ENCODE measurements at places on chromosomes 6 and 20.

DNA sequence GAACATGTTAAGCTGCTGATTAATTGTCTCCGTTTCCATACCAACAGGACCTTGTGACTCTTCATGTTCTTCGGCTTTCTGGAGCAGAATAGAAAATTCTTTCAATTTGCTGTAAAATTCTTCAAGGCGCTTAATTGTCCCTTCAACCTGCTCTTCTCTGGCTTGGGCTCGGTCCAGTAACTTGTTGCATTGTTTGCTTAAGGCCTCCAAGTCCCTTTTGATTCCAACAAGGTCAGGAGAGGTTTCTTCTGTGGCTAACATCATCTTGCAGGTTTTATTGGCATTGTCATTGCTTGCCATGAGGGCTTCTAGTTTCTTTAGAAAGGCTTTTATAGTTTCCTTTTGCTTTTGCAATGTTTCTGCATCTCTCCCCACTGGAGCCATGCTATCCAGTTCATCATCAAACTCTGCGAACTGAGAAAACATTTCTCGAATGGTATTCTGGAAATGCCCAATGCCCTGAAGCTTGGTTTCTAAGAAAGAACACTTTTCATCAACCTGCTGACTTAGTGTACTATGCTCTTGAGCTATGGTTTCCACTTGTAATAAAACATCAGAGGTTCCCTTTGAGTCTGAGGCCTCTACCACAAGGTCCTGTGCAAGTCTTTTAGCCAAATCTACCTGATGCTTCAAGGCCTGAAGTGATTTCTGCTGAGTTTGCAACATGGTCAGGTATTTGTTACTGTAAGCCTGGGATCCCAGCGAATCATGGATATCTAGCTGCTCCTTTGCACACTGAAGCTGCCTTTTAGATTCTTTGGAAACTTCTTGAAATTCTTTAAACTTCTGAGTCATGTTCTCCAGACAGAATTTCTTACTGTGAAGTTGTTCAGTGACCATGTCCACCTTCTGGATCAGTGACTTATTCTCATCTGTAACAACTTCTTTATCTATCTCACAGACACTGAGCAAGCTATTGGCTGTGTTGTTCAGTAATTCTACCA, 90.2 kb downstream of the DST start:
- no peak for DNase-seq

GRCh38 chr20:15061955-15062354, 724.5 kb upstream of the FLRT3 start:
- no peak for DNase-seq

- DNase-seq = no peak
Measured at GRCh38 chr6:29447670-29448069, 8.6 kb downstream of the OR10C1 start.

DNA sequence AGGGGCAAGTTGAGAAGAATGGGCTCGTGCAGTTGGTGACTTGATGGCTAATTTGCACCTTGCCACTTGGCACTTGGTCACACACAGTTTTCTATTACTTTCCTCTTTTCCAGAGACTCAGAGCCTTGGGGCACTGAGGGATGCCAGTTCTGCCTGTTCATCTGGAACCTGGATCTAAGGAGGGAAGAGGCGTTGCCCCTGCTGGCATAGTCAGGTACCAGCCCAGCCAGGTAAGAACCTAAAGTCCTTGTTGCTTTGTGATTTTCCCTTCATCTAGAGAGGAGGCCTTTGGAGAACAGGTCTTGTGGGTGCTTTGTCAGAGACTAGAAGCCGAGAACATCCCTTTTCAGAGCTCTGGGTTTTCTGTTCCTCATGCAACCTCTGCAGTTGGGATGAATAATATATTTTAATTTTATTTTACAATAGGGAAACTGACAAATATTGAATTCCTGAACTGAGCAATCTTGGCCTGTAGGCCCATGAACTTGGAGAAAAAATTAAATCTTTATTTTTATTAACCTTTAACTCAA, 11.4 kb downstream of the SYTL3 start:
- peak; percentile 25 for DNase-seq

DNA sequence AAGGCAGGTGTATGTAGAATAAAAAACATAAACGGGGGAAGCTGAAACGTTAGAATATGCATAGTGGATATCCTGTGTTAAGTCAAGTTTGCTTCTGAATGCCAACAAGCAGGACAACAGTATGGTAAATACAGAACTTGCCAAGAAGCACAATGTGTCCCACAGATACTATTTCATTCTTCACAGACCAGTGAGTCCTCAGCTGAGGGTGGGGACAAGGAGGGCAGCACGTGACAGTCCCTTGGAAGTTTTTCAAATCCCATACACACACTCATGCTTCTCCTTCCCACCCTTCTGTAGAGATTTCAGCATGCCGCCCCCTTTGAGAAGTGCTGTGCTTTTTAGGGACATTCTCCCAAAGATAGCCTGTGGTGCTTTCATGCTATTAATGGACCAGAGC, 268.5 kb upstream of the ECI2 start:
- no peak for DNase-seq

DNA sequence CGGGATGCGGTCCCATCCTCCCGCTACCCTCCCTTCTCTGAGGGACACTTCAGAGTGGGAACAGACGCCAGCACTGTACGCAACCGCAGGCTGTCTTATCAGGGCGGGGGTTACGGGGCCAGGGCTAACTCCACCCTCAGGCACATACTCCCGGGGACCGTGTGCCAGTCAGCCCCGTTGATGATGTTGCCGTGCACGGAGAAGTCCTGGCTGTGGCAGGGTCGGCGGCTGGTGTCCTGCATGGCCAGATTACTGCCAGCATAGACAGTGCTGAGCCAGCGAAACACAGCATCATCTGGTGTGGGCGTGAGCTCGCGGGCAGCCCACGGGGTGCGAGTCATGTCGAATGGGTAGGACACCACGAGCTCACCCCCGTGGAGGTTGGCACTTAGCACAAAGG, 5.0 kb downstream of the CPXM1 start:
- peak; percentile 24 for DNase-seq

DNA sequence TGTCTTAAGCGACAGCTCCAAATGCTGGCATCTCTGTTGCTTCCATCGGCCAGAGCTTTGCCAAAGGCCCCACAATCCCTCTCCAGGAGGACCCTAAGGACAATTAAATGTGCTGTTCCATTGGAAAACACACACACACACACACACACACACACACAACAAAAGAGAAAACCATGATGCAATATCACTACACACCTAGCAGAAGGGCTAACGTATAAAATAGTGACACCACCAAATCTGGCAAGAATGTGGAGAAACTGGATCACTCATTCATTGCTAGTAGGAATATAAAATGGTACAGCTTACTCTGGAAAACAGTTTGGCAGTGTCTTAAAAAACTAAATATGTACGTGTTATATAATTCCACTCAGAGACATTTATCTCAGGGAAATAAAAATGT, 13.0 kb upstream of the TMEM14A start:
- DNase-seq = no peak

DNA sequence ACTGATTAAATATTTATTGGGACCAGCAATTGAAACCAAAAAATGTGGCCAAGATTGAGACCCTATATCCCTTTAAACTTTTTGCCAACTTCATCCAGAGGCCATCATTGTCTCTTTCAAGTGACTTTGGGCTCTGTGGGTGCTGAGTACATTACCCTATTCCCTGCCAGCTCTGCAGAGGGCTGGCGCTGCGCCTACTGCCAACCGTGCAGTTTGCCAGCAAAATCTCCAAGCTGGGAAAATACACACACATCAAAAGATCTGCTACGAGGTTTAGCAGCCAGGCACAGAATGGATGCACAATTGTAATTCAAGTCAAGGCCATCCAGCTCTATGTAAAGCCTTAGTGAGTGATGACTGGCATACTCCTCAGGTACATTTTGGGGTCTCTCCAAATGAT, 125.0 kb downstream of the CBLN4 start:
- no peak for DNase-seq

- DNase-seq = no peak
Measured at GRCh38 chr20:19815553-19815991, 57.5 kb downstream of the RIN2 start.

GRCh38 chr20:39775110-39775509, 813.0 kb downstream of the DHX35 start:
- no peak for DNase-seq

- DNase-seq = no peak
Measured at GRCh38 chr20:59004493-59004762, 2.6 kb downstream of the CTSZ start.

Measured in NCI-H526 (cell line).